Left lung (tissue), 14 donors: ENCODE measurements at places on chromosomes 5 and 9. TPM values are rescaled to one million over a fixed set of nuclear protein-coding genes. Genes with fewer than 3 reads are reported as not detected.

The KIAA1958 gene
- 15.1 TPM for polyA plus RNA-seq

The PCDH12 gene
- 36.6 TPM for polyA plus RNA-seq

The SLC45A2 gene
- polyA plus RNA-seq: not detected

GRCh38 chr5:140018096-140018481 lies 25.0 kb downstream of the NRG2 start:
- DNase-seq: no peak

The SHOC1 gene
- polyA plus RNA-seq: 0.59 TPM

The PLAC8L1 gene
- polyA plus RNA-seq: 1.8 TPM

The SNCB gene
- polyA plus RNA-seq: 0.68 TPM
